ENCODE measurements at places on chromosomes 2 and 18.

GRCh38 chr2:18588802-18589201, 567 bp downstream of the NT5C1B start:
- DNase-seq = no peak

- no peak for DNase-seq
These were observed 121.1 kb upstream of the ACAA2 start for GRCh38 chr18:49934457-49934856.

DNA sequence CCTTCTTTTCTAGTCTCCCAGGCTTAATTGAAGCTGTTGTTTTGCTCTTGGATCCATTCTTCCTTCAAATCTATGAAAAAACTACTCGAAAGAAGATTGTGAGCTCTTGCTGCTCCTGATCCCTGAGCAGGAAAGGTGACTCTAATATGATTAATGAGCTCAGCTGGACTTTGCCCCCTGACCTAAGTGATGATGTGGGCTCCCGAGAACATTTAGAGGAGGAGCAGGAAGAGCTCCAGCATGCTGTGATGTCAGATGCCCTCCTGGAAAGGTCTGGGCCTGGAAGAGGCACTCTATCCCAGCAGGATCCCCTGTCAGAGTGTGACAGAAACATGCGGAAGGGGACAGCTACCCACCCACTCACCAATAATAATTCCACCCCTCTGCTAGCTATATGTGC, 117.9 kb upstream of the PELI1 start:
- no peak for DNase-seq

GRCh38 chr2:21916934-21917522, 793.3 kb downstream of the TDRD15 start:
- DNase-seq = peak; percentile 30

- DNase-seq = no peak
These were observed 320.6 kb downstream of the LPIN1 start for GRCh38 chr2:12066986-12067385.

DNA sequence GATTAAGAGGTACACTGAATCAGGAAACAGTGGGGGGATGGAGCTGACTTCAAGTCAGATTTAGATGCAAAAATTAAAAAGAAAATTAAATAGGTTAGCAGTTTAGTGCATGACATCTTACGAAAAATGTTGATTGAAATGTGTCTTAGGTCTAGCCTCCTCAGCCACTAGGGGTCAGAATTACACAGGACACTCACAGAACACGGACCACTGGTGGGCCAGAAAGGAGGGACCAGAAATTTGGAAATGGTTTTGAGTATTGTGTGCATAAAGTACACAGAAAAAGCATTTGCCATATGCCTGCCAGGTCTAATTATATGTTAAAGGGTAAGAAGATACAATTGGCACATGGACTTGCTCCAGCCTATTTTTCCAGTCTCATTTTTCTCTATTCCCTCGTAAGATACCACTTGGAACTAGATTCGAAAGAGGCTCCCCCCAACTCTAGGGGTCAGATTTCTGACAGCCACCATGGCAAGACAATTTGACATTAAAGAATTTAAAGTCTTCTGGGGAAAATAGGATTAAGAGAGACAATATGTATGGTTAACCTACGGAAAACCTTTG, 550.2 kb upstream of the SETBP1 start:
- peak; percentile 31 for DNase-seq

- no peak for DNase-seq
These were observed 40.9 kb upstream of the SMAD7 start for GRCh38 chr18:48991676-48992075.

GRCh38 chr18:77132369-77133050, at the start of gene MBP:
Gene MBP, minus strand, starts transcription at chr18:77132783. Its CDS starts 27,522 bp downstream, at chr18:77105261.
- DNase-seq = peak; percentile 29

DNA sequence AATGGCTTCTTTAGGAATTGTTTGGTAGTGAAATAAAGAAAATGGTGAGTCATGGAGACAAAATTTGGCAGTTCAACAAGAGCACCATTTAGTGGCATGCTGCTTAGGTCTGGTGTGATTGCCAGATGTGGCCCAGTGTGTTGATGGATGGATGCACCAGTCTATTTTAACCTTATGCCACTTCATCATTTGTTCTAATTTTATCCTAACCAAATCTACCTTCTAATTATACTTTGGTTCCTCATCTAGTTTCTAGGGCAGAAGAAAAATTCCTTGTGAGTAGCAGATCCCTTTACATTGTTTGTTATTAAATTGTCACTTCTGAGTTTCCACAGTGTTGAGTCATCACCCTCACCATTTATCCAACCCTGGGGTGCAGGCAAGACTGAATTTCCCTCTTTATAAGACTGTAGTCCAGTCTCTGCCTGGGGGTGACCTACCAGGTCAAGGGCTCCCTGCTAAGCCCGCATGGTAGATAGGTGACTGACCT, 32.5 kb downstream of the NABP1 start:
- DNase-seq = no peak

GRCh38 chr2:63888490-63889402, 47.0 kb downstream of the UGP2 start:
- peak; percentile 64 for DNase-seq

DNA sequence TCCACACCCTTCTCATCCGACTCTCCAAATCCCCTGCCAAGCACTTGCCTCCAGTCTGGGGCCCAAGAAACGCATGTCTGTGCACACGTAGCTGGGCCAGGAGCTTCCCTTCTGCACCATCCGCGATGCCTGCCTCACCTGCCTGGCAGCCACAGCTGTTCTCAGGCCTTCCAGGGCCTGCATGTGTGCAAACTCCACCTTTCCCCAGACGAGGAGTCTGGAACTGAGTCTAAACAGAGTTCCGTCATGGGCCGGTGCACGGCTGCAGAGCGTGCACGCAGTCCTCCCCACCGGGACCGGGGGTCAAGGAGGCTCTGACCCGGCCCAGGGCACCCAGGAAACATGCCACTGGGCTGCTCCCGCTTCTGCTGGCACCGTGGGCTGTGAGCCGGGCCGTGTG, 66.8 kb upstream of the SALL3 start:
- no peak for DNase-seq

- DNase-seq = no peak
These were observed 80.6 kb downstream of the MOGAT1 start for GRCh38 chr2:222751821-222752719.

- DNase-seq = no peak
These were observed 6.7 kb downstream of the ORC4 start for GRCh38 chr2:148013876-148014275.

GRCh38 chr2:211545582-211545981, 989.2 kb downstream of the CPS1 start:
- DNase-seq = no peak

DNA sequence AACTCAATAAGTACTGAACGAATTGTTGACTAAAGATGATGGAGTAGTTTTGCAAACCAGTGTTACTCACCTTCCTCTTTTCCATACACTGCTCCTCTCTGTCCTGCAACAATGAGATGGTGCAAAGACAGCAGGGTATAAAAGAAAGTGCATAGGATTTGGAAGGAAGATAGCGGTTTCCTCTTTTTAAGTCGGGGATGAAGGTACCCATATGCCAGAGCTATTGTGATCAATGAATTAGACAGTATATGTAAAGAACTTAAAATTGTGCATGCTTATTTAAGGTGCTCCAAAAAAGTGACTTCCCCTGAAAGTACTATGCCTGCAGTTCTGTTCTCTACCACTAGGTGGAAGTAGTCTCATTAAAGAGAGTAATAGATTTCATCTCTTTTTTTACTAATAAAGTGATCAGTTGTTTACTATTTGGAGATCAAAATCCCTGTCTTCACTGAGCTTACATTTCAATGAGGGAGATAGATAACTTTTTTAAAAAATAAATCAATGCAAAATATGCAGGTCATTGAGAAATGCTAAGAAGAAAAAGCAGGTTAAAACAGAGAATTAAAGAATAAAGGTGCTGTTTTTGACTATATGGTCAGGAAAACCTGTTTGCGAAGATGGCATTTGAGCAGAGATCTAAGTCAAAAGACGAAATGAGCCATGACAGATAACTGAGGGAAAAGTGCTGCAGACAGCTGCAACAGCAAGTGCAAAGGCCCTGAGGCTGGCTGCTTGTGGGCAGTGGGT, 339.7 kb upstream of the SLC14A2 start:
- DNase-seq = peak; percentile 34

- no peak for DNase-seq
These were observed 199.6 kb downstream of the PTGR3 start for GRCh38 chr18:75009296-75009695.

GRCh38 chr2:188189356-188189755, 102.3 kb upstream of the GULP1 start:
- no peak for DNase-seq

DNA sequence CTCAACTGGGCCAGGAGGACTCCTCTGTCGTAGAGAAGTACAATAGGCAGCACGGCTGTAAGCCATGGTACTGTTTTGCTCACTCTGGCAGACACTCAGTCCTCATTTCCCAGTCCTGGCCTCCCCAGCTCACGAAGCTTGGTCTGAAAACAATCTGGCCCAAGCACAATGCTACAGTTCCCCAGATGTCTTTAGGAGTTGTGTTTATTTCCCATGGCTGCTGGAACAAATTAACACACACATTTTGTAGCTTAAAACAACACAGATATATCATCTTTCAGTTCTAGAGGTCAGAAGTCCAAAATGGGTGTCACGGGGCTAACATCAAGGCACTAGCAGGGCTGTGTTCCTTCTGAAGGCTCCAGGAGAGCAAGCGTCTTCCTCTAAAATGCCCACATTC, 13.0 kb downstream of the FABP1 start:
- DNase-seq = no peak

DNA sequence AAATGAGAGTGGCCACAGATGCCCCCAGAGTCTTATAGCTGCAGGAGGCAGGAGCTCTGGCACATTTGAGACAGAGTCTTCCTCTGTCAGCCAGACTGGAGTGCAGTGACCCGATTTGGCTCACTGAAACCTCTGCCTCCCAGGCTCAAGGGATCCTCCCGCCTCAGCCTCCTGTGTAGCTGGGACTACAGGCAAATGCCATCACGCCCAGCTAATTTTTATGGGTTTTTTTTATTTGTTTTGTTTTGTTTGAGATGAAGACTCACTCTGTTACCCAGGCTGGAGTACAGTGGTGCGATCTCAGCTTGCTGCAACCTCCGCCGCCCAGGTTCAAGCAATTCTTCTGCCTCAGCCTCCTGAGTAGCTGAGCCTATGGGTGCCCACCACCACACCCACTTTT, 80.7 kb upstream of the CABLES1 start:
- no peak for DNase-seq

DNA sequence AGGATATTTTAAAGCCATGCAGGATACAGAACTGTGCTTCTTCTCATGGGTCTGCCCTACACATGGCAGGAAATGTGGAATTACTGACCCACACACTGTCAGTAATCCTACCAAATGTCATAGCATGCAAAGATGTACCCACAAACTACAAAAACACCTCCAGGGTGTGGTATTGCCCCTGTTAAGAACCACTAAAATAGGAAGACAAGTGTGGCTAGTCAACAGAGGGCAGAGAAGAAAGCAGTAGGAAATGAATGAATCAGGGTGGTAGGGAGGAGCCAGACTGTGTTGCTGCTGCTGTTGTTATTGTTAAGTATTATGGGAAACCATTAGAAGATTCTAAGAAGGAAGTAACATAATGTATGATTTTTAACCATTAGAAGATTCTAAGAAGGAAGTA, 556.7 kb upstream of the ACVR2A start:
- no peak for DNase-seq

GRCh38 chr2:96065381-96065930, 30.7 kb upstream of the GPAT2 start:
- DNase-seq = no peak

DNA sequence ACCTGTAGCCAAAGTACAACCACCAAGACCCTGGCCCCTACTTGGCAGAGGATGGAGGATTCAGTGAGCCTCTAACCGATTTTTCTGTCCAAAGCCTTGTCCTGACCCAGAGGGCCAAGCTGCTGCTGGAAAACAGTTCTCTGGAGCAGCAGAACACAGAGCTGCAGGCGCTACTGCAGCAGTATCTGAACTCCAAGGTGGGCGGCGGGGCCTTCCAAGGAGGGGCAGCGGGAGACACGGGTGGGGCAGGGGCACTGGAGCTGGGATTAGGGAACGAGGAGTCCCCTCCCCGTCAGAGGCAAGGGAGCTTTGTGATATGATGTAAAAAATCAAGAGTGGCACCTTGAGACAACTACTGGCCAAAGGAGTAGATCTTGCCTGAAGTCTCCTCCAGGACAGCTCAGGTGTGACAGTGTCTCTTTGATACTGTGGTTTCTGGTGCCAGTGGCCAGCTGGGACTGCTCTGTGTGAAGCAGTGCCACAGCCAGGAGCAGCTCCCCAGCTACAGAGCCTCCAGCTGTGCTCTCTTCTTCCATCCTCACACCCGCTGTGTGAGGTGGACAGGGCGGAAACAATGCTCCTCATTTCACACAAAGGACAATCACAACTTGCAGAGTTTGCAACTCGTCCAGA, 22.8 kb downstream of the OTOF start:
- no peak for DNase-seq

DNA sequence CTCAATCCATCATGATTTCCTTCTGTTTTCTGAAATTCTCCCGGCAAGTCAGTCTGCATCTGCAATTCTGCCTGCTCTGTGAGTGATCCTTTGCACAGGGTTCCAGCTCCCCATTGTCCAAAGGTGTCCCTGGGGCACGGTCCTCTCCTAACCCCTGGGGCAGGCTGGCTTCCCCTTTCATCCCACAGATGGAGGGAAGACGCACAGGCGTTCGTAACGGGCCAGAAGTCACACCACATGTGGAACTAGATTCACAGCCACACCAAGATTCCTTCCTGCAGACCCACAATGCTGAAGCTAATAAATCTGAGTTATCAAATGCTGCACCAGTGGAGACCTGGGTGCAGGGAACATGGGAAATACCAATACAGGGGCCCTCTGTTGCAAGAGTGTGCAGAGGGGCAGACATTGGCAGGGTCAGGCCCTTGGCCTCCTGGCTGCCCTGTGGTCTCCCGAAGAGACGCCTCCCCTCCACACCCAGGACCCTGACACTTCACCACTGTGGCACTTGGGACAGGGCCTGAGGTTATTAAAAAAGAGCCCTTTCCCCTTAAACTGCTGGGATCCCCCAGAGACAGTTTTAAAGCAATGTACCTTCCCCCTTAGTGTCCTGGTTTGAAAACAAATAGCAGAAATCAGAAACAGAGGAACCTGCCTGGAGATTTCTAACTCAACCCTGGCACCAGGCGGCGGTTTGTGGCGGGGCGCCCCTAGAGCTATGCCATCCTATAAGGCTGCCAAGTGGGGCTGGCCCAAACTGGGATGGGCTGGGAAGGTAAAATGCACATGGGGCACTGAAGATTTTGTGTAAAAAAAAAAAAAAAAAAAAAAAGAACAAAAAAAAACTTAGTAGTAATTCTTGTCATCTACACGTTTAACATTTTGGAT, 15.4 kb downstream of the ZNF516 start:
- DNase-seq = no peak

- no peak for DNase-seq
These were observed 73.9 kb downstream of the TWIST2 start for GRCh38 chr2:238921681-238922319.

DNA sequence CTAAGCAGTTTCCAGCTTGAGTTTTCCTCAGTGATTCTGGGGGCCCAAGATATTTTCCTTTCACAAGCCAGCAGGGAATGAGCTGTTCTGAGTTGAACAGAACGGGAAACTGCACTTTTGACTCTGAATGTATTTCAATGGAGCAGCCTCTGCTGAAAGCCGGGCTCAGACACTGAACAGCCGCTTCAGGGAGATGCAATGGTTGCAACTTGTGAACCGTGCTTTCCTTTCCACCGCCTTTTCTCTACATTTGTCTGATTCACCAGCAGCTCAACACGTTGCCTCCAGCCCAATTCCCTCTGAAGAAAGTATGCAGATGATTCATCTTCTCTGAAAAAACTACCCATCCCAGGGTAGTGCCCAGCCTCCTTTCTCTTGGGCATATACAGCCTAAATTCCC, 119.3 kb upstream of the PKDCC start:
- peak; percentile 87 for DNase-seq

Measured in ACHN (cell line).